ENCODE measurements at places on chromosomes 12 and 14.

GRCh38 chr14:61266891-61267740 lies 14.0 kb downstream of the TMEM30B start:
- DNase-seq, result no peak
- peaks cover 10% of the 10 kb centered on the region for H3K4me1 ChIP-seq
- H3K36me3 ChIP-seq, result no peaks in the 10 kb centered on the region
- no peak overlapping the region for H3K27ac ChIP-seq

GRCh38 chr14:94517641-94518257 lies 8.5 kb upstream of the SERPINA12 start:
- no peaks in the 10 kb centered on the region for H3K4me1 ChIP-seq
- H3K27me3 ChIP-seq, result no peaks in the 10 kb centered on the region
- no peak overlapping the region for H3K27ac ChIP-seq
- H3K4me3 ChIP-seq, result no peak overlapping the region
- no peaks in the 10 kb centered on the region for H3K36me3 ChIP-seq

- DNase-seq, result peak; percentile 64
- H3K27ac ChIP-seq, result peak within 1 kb of the TSS; percentile 71
- H3K4me3 ChIP-seq, result peak within 1 kb of the TSS; percentile 86
- no peaks in the 10 kb centered on the region for H3K27me3 ChIP-seq
- H3K4me1 ChIP-seq, result no peaks in the 10 kb centered on the region
These were observed at the start of gene ALDH1L2 for GRCh38 chr12:105084251-105085250. ALDH1L2 (minus strand) TSS chr12:105084458; CDS start chr12:105084436, 22 bp downstream.

DNA sequence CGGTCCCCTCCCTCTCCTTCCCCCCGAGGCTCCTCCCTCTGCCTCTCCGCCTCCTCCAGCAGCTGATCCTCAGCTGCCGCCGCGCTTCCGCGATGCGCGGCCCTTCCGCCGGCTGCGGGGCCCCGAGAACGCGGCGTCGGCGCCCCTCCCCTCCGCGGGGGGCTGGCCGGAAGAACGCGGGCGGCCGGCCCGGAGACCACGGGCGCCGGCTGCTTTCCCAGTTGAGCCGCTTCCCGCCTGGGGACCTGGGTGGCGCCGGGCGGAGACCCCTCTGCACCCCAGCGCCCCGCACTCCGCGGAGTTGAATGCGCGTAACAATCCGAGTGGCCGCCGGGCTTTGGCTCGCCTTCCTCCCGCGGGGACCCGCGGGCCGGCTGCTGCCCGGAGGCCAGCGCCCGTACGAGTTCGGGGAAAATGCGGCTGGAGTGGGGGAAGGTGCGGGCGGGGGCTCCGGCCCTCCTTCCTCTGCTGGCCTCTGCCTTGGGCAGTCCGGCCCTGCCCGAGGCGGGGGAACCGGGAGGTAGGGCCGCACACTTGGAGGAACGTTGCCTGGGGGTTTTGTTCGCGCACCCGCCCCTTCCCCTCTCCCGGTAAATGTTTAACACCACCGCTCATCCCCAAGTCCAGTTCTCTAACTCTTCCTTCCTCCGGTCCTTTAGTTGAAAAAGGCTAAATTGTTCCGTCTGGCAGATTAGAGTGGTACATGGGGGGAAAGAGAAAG lies 393 bp upstream of the DCAF5 start:
- peak overlapping the region; percentile 96 for H3K27ac ChIP-seq
- H3K4me3 ChIP-seq, result peak overlapping the region; percentile 92
- H3K36me3 ChIP-seq, result no peaks in the 10 kb centered on the region
- H3K27me3 ChIP-seq, result no peaks in the 10 kb centered on the region

DNA sequence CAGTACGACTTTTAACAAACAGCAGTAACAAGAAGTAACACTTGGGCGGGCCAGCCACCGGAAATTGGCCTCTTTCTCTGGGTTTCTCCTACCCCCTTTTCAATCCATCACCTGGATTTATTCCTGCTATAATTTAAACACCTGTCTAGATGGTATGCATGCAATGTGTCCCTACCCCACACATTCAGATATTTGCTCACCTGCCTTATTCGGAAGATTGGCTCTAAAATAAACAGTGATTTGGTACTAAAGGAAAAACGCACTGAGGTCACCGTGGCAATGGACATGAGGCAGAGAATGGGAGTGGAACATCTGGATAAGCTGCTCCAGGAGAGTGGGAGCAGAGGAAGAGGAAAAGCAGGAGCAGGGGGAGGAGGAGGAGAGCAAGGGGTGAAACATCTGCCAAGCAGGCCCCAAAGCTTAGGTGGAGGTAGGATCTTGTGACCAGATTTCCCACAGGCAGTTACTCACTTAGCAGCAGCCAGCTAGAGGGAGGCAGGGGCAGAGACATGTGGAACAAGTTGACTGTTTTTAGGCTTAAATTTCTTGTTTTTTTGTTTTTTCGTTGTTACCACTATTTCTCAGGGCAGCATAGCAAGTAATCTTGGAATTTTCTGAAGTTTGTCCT lies 150.9 kb downstream of the TTLL5 start:
- no peaks in the 10 kb centered on the region for H3K36me3 ChIP-seq
- no peaks in the 10 kb centered on the region for H3K4me1 ChIP-seq
- no peaks in the 10 kb centered on the region for H3K27me3 ChIP-seq
- H3K27ac ChIP-seq, result no peak overlapping the region

DNA sequence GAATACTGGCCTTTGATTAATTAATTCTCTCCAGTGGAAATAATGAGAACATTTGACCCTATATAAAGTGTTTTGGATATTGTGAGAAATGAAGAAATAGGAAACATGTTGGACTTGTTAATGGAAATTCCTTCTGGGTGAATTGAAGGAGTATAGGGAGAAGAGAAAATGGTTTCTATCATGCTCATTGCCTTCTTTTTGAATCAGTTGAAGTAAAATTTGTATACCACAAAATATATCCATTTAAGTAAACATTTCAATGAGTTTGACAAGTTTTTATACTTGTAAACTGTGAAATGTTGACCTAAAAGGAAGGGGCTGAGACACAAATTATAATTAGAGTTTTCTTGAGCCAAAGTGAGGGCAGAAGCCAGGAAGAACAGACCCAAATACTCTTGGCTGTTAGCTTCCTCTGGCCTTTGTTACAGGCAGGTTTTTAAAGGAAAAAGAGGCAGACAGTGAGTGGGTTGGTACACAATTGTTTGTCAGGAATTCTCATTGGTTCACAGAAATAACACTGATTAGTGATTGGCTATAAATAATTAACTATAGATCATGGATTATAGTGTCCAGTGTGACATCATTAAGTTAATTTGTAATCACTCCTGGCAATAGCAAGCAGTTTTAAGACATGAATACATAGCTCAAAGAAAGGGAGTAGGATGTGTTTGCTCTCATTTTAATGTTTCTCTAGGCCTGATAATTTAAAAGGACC lies 826 bp downstream of the ZNF705A start:
- no peak for DNase-seq
- H3K27ac ChIP-seq, result peak overlapping the region; percentile 9
- H3K27me3 ChIP-seq, result no peaks in the 10 kb centered on the region
- no peak overlapping the region for H3K4me3 ChIP-seq
- H3K4me1 ChIP-seq, result no peaks in the 10 kb centered on the region

DNA sequence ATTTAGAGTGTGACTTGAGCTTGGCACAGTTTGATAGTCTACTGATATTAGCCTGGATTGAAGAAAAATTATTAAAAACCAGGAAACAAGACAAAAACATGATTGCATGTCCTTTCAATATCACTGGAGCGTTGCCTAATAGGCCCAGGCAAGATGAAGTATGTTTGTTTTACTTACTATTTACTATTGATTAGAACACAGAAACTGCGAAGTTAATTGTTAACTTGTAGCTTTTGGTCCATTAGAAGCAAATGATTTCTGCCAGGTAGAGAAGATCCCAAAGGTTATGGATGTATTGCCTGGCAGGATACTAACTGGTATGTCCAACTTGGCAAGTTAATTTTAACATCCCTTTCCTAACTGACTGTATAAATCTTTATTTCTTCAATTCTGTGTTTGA lies 268.9 kb downstream of the ETNK1 start:
- no peak overlapping the region for H3K27ac ChIP-seq
- no peaks in the 10 kb centered on the region for H3K27me3 ChIP-seq
- no peak for DNase-seq
- H3K4me1 ChIP-seq, result no peaks in the 10 kb centered on the region

GRCh38 chr14:47917344-47917954 lies 242.0 kb upstream of the MDGA2 start:
- DNase-seq, result no peak
- no peaks in the 10 kb centered on the region for H3K27me3 ChIP-seq
- H3K4me1 ChIP-seq, result no peaks in the 10 kb centered on the region
- no peak overlapping the region for H3K4me3 ChIP-seq
- no peaks in the 10 kb centered on the region for H3K36me3 ChIP-seq
- no peak overlapping the region for H3K27ac ChIP-seq

DNA sequence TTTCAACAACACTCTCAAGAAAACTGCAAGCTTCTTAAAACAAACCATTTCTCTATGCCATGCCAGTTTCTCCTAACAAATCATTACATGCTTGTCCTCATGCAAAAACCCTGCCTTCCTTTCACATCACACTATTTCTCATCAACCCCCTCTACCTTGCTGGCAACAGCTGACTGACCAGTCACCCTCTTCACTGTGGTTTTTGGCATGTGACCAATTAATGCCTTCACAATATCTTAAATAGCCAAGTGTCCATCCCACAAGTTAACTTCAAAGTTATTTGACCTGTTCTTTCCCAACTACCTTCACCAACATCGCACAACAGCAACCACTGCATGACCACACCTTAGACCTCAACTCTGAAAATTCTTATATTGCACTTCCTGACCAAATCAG lies 159.6 kb downstream of the CEP128 start:
- H3K4me1 ChIP-seq, result peaks cover 7% of the 10 kb centered on the region
- H3K4me3 ChIP-seq, result no peak overlapping the region
- H3K36me3 ChIP-seq, result no peaks in the 10 kb centered on the region

GRCh38 chr14:41378526-41378925 lies 228.2 kb upstream of the LRFN5 start:
- DNase-seq, result no peak
- no peak overlapping the region for H3K4me3 ChIP-seq
- no peak overlapping the region for H3K27ac ChIP-seq
- H3K4me1 ChIP-seq, result no peaks in the 10 kb centered on the region
- no peaks in the 10 kb centered on the region for H3K27me3 ChIP-seq
- H3K36me3 ChIP-seq, result no peaks in the 10 kb centered on the region

GRCh38 chr12:71945883-71946282 lies 7.2 kb downstream of the TPH2 start:
- H3K36me3 ChIP-seq, result no peaks in the 10 kb centered on the region
- H3K4me3 ChIP-seq, result no peak overlapping the region

- H3K4me3 ChIP-seq, result no peak overlapping the region
- no peak for DNase-seq
- H3K4me1 ChIP-seq, result no peaks in the 10 kb centered on the region
- no peaks in the 10 kb centered on the region for H3K36me3 ChIP-seq
- H3K27ac ChIP-seq, result no peak overlapping the region
- no peaks in the 10 kb centered on the region for H3K27me3 ChIP-seq
These were observed 16.9 kb downstream of the MMP17 start for GRCh38 chr12:131845121-131845520.

GRCh38 chr12:88501972-88502938 lies 78.0 kb downstream of the KITLG start:
- no peak for DNase-seq
- no peak overlapping the region for H3K4me3 ChIP-seq
- H3K27me3 ChIP-seq, result no peaks in the 10 kb centered on the region
- H3K27ac ChIP-seq, result no peak overlapping the region
- H3K4me1 ChIP-seq, result peaks cover 36% of the 10 kb centered on the region

- H3K27me3 ChIP-seq, result no peaks in the 10 kb centered on the region
- no peaks in the 10 kb centered on the region for H3K4me1 ChIP-seq
- H3K27ac ChIP-seq, result no peak overlapping the region
- no peak overlapping the region for H3K4me3 ChIP-seq
These were observed 63.5 kb upstream of the DCD start for GRCh38 chr12:54711669-54712068.

GRCh38 chr12:34287437-34287836 lies 265.1 kb downstream of the ALG10 start:
- H3K27me3 ChIP-seq, result no peaks in the 10 kb centered on the region
- no peak for DNase-seq
- H3K27ac ChIP-seq, result no peak overlapping the region
- H3K4me3 ChIP-seq, result no peak overlapping the region
- H3K36me3 ChIP-seq, result no peaks in the 10 kb centered on the region

GRCh38 chr14:89736881-89737280 lies 217.6 kb downstream of the EFCAB11 start:
- DNase-seq, result no peak
- no peak overlapping the region for H3K4me3 ChIP-seq
- H3K36me3 ChIP-seq, result no peaks in the 10 kb centered on the region
- H3K4me1 ChIP-seq, result no peaks in the 10 kb centered on the region

- peaks cover 8% of the 10 kb centered on the region for H3K4me1 ChIP-seq
- no peaks in the 10 kb centered on the region for H3K36me3 ChIP-seq
- no peaks in the 10 kb centered on the region for H3K27me3 ChIP-seq
- DNase-seq, result no peak
- H3K4me3 ChIP-seq, result no peak overlapping the region
These were observed 1.8 kb upstream of the DYRK2 start for GRCh38 chr12:67646775-67647174.

DNA sequence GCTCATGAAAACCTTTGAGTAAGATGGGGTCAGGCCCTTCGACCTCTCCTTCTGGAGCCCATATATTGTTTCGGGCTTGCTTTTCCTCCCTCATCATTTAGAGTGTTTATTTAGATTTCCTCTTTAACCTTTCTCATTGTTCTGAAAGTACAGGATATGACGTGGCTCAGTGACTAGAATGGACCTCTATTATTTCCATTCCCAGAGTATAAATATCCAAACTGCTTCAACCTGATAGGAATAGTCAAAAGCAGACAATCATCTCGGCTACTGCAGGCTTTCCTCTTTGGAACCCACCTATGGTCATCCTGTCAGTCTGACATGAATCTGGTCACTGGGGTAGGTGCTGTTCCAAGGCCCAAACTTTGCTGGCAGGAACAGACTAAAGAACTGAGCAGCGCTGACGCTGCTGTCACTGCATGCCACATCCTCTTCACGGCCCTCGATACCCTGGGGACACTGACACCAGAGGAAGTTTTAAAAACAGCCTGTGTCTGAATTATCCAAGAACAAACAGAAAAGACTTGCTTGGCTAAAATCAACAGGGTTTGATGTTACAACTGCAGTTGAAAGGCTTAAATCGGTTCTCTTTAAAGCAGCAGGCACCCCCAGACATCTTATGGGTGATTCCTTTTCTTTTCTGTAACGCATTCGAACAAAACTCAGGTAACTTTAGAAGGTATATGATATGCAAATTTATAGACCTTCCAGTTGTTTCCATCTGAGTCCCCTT lies 5.0 kb upstream of the DDX47 start:
- H3K27ac ChIP-seq, result peak overlapping the region; percentile 64
- H3K4me1 ChIP-seq, result peaks cover under 1% of the 10 kb centered on the region
- peak overlapping the region; percentile 31 for H3K4me3 ChIP-seq
- no peak for DNase-seq
